ENCODE measurements at places on chromosomes 1 and 21.

GRCh38 chr1:217647791-217648190 lies 16.6 kb downstream of the SPATA17 start:
- DNase-seq, result no peak

DNA sequence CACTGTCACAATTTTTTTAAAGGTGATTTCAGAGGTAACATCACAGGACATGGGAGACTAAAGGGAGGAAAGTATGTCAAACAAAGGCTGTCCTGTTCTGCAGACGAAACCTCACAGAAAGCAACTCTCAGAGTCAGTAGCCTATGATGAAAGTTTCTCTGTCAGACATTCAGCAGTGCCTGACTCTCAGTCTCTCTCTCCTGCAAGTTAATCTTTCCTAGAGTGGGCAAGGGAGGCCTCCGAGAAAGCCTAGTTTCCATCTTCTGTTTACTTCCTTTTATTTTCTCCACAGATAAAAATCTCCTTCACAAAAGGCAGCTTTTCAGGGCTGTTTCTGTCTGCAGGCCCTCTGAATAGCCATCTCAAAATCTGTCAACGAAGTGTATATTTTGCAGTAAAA lies 24.9 kb upstream of the FMO2 start:
- no peak for DNase-seq

GRCh38 chr1:2446394-2446793 lies 29.7 kb upstream of the PLCH2 start:
- no peak for DNase-seq

- DNase-seq, result no peak
Observed at GRCh38 chr1:67710417-67710816, 25.4 kb downstream of the GADD45A start.

DNA sequence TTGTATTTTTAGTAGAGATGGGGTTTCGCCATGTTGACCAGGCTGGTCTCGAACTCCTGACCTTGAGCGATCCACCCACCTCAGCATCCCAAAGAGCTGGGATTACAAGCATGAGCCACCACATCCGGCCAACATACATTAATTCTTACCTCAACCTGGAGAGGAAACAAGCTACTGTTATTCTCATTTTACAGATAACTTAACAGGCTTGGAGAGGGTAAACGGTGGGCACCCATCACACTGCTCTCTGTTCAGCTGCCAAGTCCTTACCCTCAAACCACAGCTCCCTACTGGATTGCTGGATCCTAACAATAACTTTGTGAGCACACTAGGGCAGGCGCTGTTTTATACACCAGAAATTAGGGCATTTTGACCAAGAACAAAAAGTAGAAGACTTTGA lies 93.6 kb upstream of the BARHL2 start:
- DNase-seq, result no peak

DNA sequence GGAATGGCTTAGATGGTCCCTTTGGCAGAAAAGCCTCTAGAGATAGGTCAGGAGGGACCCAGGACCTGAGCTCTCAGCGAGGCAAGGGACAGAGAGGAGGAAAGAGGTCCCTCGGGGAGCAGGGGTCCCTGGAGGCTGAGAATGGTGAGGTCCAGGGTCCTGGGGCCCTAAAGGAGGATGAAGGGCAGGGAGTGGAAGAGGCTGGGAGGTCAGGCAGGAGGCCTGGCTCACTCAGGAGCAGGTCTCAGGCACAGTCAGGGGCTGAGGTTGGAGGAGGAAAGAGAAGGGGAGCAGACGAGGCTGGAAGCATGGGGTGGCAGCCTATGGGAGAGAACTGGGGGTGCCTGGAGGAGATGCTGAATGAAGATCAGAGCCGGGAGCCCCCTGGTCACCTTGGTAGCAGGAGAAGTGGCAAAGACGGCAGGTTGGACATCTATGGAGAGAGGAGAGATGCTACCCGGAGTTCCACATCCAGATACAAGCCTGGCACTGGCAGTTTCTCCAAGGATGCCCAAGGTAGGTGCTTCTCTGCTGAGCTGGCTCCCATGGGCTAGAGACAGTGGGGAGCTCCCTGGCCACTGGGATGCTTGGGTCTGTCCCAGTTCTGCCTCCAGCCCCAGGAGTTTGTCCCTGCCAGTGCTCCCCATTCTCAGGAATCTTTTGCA lies 22.6 kb downstream of the IGFN1 start:
- DNase-seq, result no peak
